ENCODE measurements at places on chromosomes 7 and 10. TPM values are rescaled to one million over a fixed set of nuclear protein-coding genes. Genes with fewer than 3 reads are reported as not detected.

DNA sequence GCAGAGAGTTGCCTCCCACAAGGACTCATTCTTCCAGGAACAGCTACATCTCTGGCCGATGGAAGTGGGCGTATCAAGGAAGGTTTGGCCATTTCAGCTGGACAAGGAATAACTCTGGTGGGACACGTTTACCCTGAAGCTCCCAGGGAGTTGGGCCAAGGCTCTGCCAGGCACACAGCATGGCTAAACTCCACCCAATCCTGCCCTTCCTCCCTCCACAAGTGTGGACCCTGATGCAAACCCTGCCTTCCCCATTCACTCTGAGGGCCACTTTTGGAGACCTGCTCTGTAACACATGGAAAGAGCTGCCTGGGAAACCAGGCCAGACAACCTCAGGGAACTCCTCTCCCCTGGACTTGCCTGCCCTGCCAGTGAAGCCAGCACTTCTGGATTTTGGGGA, 407.8 kb upstream of the FOXK1 start:
- DNase-seq: no peak

GRCh38 chr10:94315024-94315451, 47.7 kb downstream of the NOC3L start:
- no peak for DNase-seq

DNA sequence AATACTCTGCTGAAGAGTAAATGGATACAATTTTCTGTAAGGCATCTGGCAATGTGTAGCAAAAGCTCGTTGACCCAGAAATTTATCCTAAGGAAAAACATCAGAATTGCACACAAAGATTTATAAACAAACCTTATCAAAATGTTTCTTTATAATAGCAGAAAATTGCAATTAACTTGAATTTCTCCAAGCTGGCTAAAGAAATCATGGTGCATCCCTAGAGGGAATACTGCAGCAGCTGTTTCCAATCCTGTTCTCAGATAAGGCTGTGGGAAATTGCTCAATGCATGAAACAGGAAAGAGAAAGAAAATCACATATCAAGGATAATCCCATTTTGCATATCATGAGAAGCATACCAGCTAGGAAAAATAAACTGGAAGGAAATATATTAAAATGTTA, 18.7 kb downstream of the TACR2 start:
- no peak for DNase-seq

DNA sequence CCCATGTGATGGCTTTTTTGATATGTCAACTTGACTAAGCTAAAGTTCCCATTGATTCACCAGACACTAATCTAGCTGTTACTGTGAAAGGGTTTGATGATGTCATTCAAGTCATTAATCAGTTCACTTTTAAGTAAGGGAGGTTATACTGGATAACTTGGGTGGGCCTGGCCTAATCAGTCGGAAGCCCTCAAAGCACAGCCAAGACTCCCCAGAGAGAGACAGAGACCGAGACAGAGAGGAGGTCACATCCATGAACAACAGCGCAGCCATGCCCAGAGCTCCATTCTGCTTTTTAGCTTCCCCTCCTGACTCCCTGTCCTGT, 103.4 kb downstream of the TRIL start:
- no peak for DNase-seq

HTRA1 gene
- 4.5 TPM for total RNA-seq

FAM3C gene
- total RNA-seq: 6.0 TPM

LRIT1 gene
- not detected for total RNA-seq

GRK5 gene
- total RNA-seq: 5.0 TPM

HTR5A gene
- not detected for total RNA-seq

SEMA4G gene
- total RNA-seq: 15.3 TPM

DNA sequence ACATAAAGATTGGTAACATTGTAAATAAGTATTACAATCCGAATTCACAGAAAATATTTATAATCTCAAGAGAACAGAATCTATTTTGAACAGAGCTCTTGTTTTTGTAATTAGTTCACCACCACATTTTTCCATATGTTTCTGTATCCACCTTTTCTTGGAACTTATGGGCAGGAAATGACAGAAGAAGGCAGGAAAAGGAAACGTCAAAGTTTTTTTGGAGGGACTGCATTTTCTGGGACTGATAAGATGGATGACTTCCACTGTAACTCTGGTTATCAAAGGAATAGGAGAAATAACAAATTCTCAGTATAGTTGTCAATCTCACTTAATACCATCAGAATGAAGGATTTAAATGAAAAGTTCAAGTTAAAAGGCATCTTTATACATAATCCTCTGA, 75.1 kb upstream of the SMNDC1 start:
- no peak for DNase-seq

DNA sequence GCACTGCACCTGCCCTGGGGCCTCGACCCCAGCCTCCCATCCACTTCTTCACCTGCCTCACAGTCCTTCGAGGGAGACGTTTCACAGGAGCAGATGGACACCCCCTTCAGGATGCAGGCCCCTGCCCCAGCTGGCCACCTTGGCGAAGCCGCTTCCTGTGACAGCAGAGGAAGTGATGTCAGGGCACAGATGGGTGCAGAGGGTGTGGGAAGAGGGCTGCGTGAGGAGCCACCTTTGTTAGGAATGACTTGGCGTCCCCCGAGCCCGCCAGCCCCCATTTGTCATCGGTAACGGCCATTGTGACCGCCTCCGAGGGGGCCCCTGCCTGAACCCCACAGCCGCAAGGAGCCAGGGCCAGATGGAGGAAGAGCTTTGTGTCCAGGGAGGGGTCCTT, 47.4 kb upstream of the SLC29A3 start:
- DNase-seq: no peak

PRF1 gene
- total RNA-seq: not detected

DNA sequence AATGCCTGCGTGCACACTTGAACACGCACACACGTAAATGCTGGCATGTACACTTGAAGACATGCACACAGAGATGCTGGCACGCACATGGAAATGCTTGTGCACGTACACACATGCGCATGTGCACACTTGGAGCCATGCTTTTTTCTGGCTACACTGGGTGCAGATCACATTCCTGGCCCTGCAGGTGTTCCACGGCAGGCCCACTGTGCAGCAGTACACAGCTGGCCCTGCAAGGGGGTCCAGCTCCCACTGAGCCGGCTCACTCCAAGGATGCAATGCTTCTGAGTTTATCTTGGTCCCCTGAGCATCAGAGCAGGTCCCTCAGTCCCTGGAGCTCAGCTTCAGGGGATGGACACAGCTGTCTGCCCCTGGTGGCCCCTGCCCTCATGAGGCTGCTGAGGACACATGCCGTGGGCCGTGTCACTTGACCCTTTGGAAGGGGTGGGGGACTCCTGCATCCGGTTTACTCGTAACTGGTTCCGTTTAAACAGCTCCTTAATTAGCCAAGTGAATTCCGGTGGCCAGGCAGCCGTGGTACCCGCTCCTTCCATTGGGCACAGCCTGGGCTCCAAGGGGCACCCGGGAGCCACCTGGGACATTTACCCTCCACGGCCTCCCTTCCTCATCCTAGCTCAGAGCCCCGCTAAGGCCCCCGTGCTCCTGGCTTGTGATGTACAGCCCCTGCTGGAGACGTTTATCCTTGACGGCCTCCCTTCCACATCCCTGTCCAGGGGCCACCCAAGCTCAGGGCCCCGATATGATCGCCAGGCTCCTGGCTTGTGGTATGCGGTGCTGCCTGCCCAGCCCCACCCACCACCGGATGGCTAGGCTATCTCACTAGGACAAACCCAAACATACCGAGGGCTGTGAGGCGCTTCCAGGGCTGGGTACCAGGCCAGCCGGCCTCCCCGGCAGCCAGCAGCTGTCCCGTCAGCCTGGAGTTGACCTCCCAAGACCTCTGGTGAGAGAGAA, 39.5 kb upstream of the DPYSL4 start:
- no peak for DNase-seq

TECPR1 gene
- total RNA-seq: 13.6 TPM

DNA sequence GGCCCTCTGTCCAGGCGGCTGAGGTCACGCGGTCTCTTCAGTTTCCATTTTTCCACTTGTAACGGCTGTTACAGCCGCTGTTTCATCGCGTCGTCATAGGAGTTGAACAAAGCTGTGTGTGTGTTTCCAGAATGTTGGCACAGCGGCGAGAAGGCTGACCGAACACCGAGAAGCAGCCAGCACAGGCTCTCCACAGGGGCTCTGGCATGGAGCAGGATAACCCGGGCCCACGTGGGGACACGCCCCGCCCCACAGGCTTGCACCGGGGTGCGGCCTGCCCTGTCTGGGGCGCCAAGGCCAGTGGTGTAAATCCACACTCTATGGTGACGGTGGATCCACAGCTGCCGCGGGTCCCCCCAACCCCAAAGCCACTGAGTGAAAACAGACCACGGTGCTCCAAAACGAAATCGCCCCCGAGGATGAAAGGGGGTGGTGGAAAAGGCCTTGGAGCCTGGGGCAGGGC, 448.2 kb downstream of the DNAJB6 start:
- DNase-seq: peak; percentile 51

GRCh38 chr10:19815731-19816410, 361 bp upstream of the PLXDC2 start:
- DNase-seq: no peak

DNA sequence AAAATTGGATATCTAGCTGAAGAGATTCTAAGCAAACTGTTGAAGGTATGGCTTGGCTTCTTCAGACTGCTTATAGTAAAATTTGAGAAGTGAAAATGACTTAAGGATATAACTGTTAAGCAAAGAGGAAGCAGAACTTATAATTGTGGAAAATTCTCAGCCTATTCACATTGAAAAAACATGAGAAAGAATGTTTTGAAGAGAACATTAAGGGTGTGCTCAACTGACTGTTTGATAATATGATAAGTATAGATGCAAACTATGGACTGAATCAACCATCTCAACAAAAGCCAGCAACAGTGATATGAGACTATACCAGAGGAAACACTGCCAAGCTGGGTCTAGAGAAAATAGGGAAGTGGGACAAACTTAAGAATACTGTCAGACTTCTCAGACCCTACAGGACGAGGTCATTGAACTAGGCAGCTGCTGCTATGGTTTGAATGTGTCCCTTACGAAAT, 133.1 kb upstream of the PPP1R3A start:
- DNase-seq: no peak

AFAP1L2 gene
- total RNA-seq: 0.10 TPM

DNA sequence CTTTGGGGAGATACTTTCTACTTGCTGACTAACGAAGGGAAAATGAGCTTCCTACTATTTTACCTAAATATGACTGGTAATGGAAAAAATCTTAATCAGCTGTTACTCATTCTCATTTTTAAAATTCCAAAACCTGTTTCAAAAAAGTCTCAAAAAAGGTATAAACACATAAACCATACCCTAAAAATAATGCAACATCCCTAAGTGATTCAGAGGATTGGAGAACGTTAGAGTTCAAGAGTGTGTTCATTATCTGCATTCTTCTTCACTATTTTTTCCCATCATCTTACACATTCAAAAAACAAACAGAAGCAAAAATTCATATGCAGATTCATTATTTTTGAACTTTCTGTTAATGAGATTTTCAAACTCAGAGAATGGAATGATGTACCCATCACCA, 150.4 kb upstream of the GNAI1 start:
- DNase-seq: no peak

- DNase-seq: peak; percentile 26
Measured at GRCh38 chr10:58137813-58138212, 129.9 kb downstream of the IPMK start.

GRCh38 chr7:130365511-130366441, 14.5 kb upstream of the CPA1 start:
- peak; percentile 75 for DNase-seq

- no peak for DNase-seq
Measured at GRCh38 chr10:125294109-125294508, 133.7 kb upstream of the CTBP2 start.

GRCh38 chr10:52378124-52378523, 64.0 kb downstream of the DKK1 start:
- no peak for DNase-seq

SFTPA1 gene
- not detected for total RNA-seq

GRCh38 chr7:30303312-30304039, 19.1 kb downstream of the ZNRF2 start:
- no peak for DNase-seq

DNA sequence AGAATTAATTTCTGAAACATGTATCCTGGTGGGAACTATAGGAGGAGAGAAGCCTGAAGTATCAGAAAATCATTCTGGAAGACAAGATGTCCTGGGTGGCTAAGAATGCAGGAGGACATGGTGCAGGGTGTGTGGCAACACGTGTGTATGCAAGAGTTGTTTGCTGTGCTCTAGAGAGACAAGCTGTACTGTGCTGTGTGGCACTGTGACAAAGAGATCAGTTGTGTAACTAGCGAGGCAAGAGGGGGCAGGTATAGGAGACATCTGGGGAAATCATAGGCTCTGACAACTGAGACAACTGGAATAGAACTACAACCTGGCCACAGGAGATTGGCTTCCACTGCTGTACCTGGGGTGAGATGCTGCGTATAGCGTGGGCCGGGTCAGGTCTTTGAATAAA, 9.3 kb downstream of the ITGA8 start:
- no peak for DNase-seq
